ENCODE measurements at places on chromosomes 3 and 15. TPM values are rescaled to one million over a fixed set of nuclear protein-coding genes. Genes with fewer than 3 reads are reported as not detected.

GRCh38 chr3:182999767-183000166, 19.4 kb upstream of the DCUN1D1 start:
- DNase-seq, result no peak

GRCh38 chr3:74693696-74694393, 79.4 kb upstream of the CNTN3 start:
- DNase-seq, result no peak

GRCh38 chr3:135915206-135915605, 50.3 kb upstream of the PPP2R3A start:
- no peak for DNase-seq

Gene APOD
- total RNA-seq, result 388 TPM

Gene C3orf70
- 38.5 TPM for total RNA-seq

Data from posterior vena cava (tissue), 2 donors.